ENCODE measurements at places on chromosomes 2 and 18. TPM values are rescaled to one million over a fixed set of nuclear protein-coding genes. Genes with fewer than 3 reads are reported as not detected.

IL36A gene
- total RNA-seq: not detected

LYPD1 gene
- total RNA-seq: not detected

NOP58 gene
- total RNA-seq: 135 TPM

B4GALT6 gene
- total RNA-seq: 0.18 TPM

EVX2 gene
- not detected for total RNA-seq

ATP6V1B1 gene
- total RNA-seq: not detected

RASGRP3 gene
- 1.2 TPM for total RNA-seq

FABP1 gene
- 0.64 TPM for total RNA-seq

SKA1 gene
- total RNA-seq: 38.1 TPM

GRCh38 chr2:205058409-205058808 is 513.1 kb downstream of the PARD3B start:
- H3K27ac ChIP-seq: no peak overlapping the region
- no peaks in the 10 kb centered on the region for H3K36me3 ChIP-seq
- DNase-seq: no peak
- no peak overlapping the region for H3K4me3 ChIP-seq

- H3K4me3 ChIP-seq: no peak overlapping the region
- peaks cover 29% of the 10 kb centered on the region for H3K27me3 ChIP-seq
- H3K27ac ChIP-seq: no peak overlapping the region
- H3K4me1 ChIP-seq: no peaks in the 10 kb centered on the region
- DNase-seq: no peak
- H3K36me3 ChIP-seq: no peaks in the 10 kb centered on the region
Observed at GRCh38 chr2:39608263-39608575, 57.5 kb upstream of the TMEM178A start.

- H3K27me3 ChIP-seq: peaks cover 23% of the 10 kb centered on the region
- no peaks in the 10 kb centered on the region for H3K4me1 ChIP-seq
- no peak overlapping the region for H3K4me3 ChIP-seq
- no peaks in the 10 kb centered on the region for H3K36me3 ChIP-seq
Observed at GRCh38 chr18:78830161-78830560, 149.5 kb upstream of the SALL3 start.

DNA sequence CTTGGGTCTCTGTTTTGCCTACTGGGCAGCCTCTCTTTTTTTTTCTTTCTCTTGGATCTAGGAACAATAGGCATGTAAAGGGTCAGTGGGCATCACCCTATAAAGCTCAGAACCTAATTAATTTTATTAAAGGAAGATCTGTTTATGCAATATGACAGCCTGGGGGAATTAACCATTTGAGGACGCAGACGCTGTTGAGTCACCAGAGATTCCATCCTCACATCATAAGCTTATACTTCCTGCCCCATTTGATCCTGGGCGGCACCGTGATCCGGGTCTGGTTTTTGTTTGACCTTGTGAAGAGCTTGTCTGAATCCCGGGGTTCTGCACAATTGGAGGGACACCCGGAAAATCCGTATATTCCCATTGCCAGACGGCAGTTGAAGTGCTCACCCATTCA is 16.8 kb upstream of the BCL11A start:
- no peaks in the 10 kb centered on the region for H3K27me3 ChIP-seq
- no peaks in the 10 kb centered on the region for H3K36me3 ChIP-seq
- no peak for DNase-seq
- no peak overlapping the region for H3K4me3 ChIP-seq

DNA sequence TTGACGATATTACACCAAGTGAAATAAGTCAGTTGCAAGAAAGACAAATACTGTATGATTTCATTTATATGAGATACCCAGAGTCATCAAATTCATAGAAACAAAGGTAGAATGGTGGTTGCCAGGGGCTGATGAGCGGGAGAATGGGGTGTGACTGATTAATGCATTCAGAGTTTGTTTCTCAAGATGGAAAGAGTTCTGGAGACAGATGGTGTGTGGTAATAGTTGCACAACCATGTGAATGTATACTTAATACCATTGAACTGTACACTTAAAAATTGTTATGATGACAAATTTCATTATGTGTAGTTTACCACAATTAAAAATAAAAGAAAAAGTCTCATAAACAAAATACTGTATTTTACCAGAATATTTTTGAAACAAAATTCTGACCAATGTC is 117.3 kb downstream of the PIGN start:
- H3K4me3 ChIP-seq: no peak overlapping the region
- H3K27ac ChIP-seq: no peak overlapping the region
- no peaks in the 10 kb centered on the region for H3K4me1 ChIP-seq
- DNase-seq: no peak
- no peaks in the 10 kb centered on the region for H3K36me3 ChIP-seq

DNA sequence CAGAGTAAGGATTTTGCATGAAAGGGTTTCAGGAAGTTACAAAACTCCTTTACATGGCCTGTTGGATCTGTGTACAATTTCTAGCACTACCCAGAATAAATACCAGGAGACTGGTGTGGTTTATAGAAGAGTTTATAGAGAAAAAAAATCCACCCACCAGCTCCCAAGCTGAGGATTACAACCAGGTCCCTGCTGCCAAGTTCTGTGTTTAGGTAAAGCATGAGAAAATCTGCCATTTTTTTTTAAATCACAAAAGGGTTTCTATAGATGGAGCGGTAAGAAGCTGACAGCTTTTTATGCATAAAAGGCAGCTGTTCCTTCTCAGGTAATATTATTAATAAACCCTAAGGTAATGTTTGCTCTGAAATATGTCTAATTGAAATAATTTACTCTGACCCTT is 545.4 kb upstream of the ZEB2 start:
- no peaks in the 10 kb centered on the region for H3K27me3 ChIP-seq
- H3K27ac ChIP-seq: no peak overlapping the region
- H3K36me3 ChIP-seq: no peaks in the 10 kb centered on the region
- no peak for DNase-seq

DNA sequence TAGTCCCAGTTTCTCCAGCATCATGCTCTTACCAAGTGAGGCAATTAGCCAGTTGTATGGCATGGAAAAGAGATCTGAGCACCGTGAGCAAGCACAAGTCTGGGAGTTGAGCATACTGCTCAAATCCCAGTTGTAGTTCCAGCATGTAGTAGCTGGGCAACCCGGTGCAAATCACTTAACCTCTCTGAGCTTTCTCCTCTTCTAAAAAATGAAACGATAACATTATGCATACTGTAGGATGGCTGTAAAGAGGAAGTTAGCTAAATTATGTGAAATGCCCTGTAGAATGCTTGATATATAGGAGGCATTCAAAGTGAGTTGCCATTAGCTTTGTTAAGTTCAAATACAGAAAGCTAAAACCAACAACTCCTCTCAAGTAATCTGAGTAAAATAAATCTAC is 164.0 kb upstream of the ZEB2 start:
- H3K27ac ChIP-seq: no peak overlapping the region
- DNase-seq: no peak
- H3K4me3 ChIP-seq: no peak overlapping the region
- H3K36me3 ChIP-seq: no peaks in the 10 kb centered on the region

DNA sequence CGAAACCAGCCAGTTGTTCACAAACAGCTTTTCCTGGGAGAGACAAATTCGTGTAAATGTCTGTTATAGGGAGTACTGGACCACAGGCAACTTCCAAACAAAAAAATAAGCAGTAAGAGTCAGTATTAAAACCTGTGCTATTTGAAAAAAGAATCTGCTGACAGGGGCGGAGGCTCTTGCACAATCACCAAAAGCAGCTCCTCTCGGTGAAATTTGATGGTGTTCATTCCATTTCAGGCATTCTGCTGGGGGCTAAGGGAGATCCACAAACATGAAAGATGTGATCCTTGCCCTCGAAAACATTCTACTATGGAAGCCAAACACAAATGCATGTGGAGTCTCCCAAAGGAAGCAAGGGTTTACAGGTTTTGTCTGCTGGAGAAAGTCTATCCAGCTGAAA is 45.0 kb downstream of the TFCP2L1 start:
- no peak overlapping the region for H3K4me3 ChIP-seq
- H3K36me3 ChIP-seq: no peaks in the 10 kb centered on the region
- H3K27me3 ChIP-seq: peaks cover 36% of the 10 kb centered on the region
- H3K4me1 ChIP-seq: no peaks in the 10 kb centered on the region
- no peak overlapping the region for H3K27ac ChIP-seq

- H3K4me1 ChIP-seq: no peaks in the 10 kb centered on the region
- no peak for DNase-seq
- no peak overlapping the region for H3K27ac ChIP-seq
- H3K27me3 ChIP-seq: no peaks in the 10 kb centered on the region
- no peak overlapping the region for H3K4me3 ChIP-seq
Observed at GRCh38 chr2:189178726-189179569, 613 bp downstream of the COL5A2 start.

DNA sequence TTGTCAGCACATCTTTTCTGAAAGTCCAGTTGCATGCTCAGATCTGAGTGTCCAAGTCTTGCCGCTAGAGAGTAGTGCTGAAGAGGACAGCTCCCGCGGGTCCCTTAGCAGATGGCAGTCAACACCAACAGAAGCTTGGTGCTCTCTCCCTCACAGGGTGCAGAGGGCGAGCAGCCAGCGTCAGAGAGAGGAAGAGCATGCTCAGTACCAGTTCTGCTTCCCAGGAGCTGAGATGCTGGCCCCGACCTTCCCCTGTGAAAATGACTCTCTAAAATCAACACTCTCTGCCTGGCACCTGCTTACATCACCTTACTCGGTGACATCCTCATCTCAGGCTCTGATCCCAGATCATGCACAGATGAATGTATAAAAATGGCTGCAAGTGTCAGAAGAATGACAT is 86.0 kb upstream of the TWIST2 start:
- no peak overlapping the region for H3K4me3 ChIP-seq
- no peaks in the 10 kb centered on the region for H3K27me3 ChIP-seq
- no peaks in the 10 kb centered on the region for H3K36me3 ChIP-seq
- H3K27ac ChIP-seq: no peak overlapping the region
- DNase-seq: no peak

GRCh38 chr18:62616331-62616805 is 93.5 kb downstream of the ZCCHC2 start:
- no peak for DNase-seq
- peaks cover 17% of the 10 kb centered on the region for H3K27me3 ChIP-seq
- H3K36me3 ChIP-seq: no peaks in the 10 kb centered on the region
- H3K4me1 ChIP-seq: peaks cover 11% of the 10 kb centered on the region
- H3K4me3 ChIP-seq: no peak overlapping the region
- H3K27ac ChIP-seq: no peak overlapping the region

- H3K27ac ChIP-seq: no peak overlapping the region
- no peak for DNase-seq
- H3K4me3 ChIP-seq: no peak overlapping the region
- no peaks in the 10 kb centered on the region for H3K27me3 ChIP-seq
- peaks cover 10% of the 10 kb centered on the region for H3K4me1 ChIP-seq
Observed at GRCh38 chr2:169661265-169661664, 32.9 kb downstream of the CFAP210 start.

- H3K4me3 ChIP-seq: no peak overlapping the region
- H3K27me3 ChIP-seq: no peaks in the 10 kb centered on the region
- no peaks in the 10 kb centered on the region for H3K36me3 ChIP-seq
- no peak overlapping the region for H3K27ac ChIP-seq
Observed at GRCh38 chr2:156585457-156585856, 149.3 kb downstream of the GPD2 start.

- no peaks in the 10 kb centered on the region for H3K36me3 ChIP-seq
- no peak overlapping the region for H3K4me3 ChIP-seq
- no peaks in the 10 kb centered on the region for H3K27me3 ChIP-seq
- no peak overlapping the region for H3K27ac ChIP-seq
- H3K4me1 ChIP-seq: no peaks in the 10 kb centered on the region
Observed at GRCh38 chr2:236001854-236002253, 166.3 kb downstream of the GBX2 start.

DNA sequence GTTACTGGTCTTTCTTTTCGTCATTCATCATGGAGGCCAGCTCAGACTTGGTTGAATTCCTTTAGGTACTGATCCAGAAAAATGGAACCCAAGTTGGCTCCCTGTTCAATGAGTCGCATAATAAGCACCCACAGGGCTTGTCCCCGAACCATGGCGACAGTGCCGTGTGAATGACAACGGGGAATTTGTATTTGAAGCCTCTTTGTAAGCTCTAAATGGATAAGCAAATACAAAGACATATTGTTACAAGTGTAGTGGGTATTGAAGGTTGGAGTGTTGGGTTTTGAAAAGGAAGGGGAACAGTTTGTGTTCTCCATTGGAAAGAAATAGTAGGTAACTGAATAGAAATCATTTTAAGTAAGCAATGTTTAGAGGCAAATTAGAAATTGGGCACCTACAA is 288.9 kb downstream of the SLC4A3 start:
- no peak overlapping the region for H3K27ac ChIP-seq
- no peak for DNase-seq
- H3K36me3 ChIP-seq: no peaks in the 10 kb centered on the region
- no peaks in the 10 kb centered on the region for H3K27me3 ChIP-seq

DNA sequence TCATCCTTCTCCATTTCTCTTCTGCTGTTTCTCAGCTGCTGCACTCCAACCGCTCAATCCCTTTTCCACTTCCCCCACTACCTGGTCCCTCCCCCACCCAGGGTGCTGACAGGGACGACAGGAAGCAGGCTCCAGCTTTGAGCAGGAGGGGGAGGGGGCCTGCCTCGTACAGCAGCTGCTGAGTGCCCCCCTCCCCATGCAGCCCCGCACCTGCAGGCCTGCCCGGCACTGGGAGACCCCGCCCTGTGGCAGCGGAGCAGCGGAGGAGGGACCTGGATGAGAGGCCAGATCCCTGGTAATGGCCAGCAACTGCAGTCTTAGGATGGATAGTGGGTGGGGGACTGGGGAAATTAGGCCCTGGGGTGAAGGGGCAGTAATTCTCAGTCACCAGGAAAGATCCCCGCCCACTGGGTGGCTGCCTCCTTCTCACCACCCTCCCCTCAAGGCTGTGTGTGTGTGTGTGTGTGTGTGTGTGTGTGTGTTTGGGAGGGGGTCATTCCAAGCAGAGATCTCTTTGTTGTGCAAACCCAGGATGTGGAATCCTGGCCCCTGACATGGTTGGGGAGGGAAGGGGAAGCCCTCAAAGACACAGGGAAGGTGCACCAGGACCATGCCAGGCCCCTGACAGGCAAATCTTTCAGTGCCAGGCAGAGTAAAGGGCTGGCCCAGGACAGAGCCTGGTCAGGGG is 6.8 kb upstream of the CRYBA2 start:
- no peaks in the 10 kb centered on the region for H3K36me3 ChIP-seq
- H3K4me3 ChIP-seq: no peak overlapping the region
- no peak for DNase-seq
- H3K4me1 ChIP-seq: peaks cover 9% of the 10 kb centered on the region
- peaks cover 32% of the 10 kb centered on the region for H3K27me3 ChIP-seq

- peaks cover 20% of the 10 kb centered on the region for H3K36me3 ChIP-seq
- no peaks in the 10 kb centered on the region for H3K27me3 ChIP-seq
- no peak overlapping the region for H3K27ac ChIP-seq
- H3K4me3 ChIP-seq: no peak overlapping the region
Observed at GRCh38 chr2:172088245-172089004, 3.1 kb downstream of the DLX1 start.

DNA sequence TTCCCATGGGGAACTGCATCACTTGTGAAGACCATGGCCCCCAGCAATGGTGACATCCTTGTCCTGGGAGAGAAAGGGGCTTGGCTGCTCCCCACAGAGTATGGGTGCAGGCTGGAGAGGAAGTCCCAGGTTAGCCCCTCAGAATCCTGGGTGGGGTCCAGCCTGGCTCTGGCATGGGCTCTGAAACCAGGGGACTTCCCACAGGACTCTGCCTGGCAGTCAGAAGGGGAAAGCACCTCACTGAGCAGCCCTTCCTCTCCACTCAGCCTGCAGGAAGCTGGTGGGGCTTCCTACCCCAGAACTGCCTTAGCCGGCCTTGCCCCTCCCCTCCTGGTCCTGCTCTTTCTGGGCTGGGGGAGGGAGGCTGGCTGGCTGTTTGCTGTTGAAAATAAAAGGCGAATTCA is 3.7 kb downstream of the NEURL3 start:
- no peak overlapping the region for H3K27ac ChIP-seq
- peaks cover 86% of the 10 kb centered on the region for H3K27me3 ChIP-seq
- peaks cover 13% of the 10 kb centered on the region for H3K4me1 ChIP-seq
- DNase-seq: no peak
- H3K36me3 ChIP-seq: no peaks in the 10 kb centered on the region

GRCh38 chr18:23992089-23992940 is 22.2 kb upstream of the TTC39C start:
- no peaks in the 10 kb centered on the region for H3K4me1 ChIP-seq
- H3K4me3 ChIP-seq: no peak overlapping the region
- H3K27me3 ChIP-seq: no peaks in the 10 kb centered on the region
- no peaks in the 10 kb centered on the region for H3K36me3 ChIP-seq
